Kasumi-1 (cell line): ENCODE measurements at places on chromosomes 4 and X.

- no peak for DNase-seq
Observed at GRCh38 chrX:17412692-17413091, 37.7 kb downstream of the NHS start.

DNA sequence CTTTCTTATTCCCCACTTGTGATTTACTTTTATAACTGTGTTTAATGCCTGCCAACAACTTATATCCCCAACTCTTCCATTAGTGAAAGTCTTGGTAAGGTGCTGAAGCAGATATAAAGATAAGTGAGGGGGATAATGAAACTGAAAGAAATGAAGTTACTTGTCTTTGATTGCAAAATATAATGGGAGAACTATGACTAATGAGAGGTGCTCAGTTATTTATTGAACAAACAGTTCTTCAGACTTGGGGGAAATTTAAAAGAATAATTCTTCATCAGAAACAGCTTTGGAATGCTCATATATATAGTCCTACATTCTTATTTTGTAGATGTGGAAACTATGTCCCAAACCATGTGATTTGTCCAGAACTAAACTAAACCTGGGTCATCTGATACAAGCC, 213.5 kb downstream of the TEX13A start:
- DNase-seq, result no peak

DNA sequence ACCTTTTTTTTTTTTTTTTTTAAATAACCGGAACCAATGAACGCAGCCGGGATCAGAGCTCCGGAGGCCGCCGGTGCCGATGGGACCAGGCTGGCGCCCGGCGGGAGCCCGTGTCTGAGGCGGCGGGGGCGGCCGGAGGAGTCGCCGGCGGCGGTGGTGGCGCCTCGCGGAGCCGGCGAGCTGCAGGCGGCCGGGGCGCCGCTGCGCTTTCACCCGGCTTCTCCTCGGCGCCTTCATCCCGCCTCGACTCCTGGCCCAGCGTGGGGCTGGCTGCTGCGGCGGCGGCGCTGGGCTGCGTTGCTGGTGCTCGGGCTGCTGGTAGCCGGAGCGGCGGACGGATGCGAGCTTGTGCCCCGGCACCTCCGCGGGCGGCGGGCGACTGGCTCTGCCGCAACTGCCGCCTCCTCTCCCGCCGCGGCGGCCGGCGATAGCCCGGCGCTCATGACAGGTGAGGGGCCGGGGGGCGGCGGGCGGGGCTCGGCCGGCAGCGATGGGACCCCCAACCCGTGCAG, 337 bp downstream of the STIM2 start:
- DNase-seq, result peak; percentile 45

- no peak for DNase-seq
Observed at GRCh38 chr4:68593112-68593511, 17.0 kb upstream of the UGT2B17 start.

GRCh38 chrX:77014377-77015372, 432.5 kb upstream of the FGF16 start:
- DNase-seq, result no peak
